Muscle of leg (tissue), 16 donors: ENCODE measurements at places on chromosomes 7 and 10. TPM values are rescaled to one million over a fixed set of nuclear protein-coding genes. Genes with fewer than 3 reads are reported as not detected.
A peak's percentile ranks its signal among the peaks of the same experiment; 100 is the strongest.

DNA sequence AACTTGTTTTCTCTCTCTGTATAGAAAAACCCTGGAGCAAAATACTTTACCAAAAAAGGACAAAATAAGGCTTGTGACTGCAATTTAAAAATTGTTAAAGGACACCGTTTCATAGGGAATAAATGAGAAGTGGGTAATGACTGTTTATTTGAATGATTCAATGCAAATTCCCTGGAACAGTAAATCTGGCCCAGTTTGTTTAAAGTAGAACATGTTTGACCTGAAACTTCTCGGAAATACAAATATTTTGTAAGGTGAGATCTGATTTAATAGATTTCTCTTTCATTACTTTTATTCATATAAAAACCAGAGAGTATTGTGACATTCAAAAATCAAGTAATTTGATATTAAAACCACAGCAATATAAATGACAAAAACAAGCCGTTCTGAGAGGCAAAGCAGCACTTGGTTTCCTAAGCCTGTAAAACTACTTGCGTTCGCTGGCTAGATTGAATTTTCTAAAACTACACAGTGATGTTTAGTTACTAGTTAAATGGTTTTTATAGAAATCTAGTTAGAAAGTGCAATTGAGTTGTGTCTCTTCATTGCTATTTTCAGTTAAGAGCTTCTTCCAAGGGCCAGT is 76.8 kb upstream of the PITRM1 start:
- DNase-seq, result peak; percentile 24
- no peaks in the 10 kb centered on the region for H3K36me3 ChIP-seq
- H3K27me3 ChIP-seq, result no peaks in the 10 kb centered on the region
- no peaks in the 10 kb centered on the region for H3K4me1 ChIP-seq
- peak overlapping the region; percentile 81 for H3K27ac ChIP-seq

GRCh38 chr10:121952226-121952625 is 22.8 kb downstream of the NSMCE4A start:
- no peak overlapping the region for H3K27ac ChIP-seq
- H3K4me1 ChIP-seq, result no peaks in the 10 kb centered on the region
- H3K4me3 ChIP-seq, result no peak overlapping the region
- no peaks in the 10 kb centered on the region for H3K27me3 ChIP-seq
- no peak for DNase-seq

DNA sequence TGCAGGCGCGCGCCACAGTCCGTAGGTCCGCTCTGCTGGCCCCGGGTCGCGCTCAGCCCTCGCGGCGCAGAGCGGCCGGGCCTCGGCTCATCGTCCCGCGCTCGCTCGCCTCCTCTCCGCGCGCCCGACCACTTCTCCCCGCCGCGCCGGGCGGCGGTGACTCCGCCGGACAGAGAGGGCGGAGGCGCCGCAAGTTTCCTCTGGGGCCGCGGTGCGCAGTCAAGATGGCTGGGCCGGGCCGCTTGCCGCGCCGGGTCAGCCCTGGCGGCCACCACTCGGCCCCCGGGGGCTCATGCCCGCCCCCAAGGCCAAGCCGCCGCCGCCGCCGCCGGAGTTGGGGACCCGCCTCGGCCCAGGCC is 441 bp downstream of the FZD8 start:
- H3K36me3 ChIP-seq, result peaks cover 14% of the 10 kb centered on the region
- peak overlapping the region; percentile 85 for H3K27ac ChIP-seq
- peak overlapping the region; percentile 77 for H3K4me3 ChIP-seq
- H3K4me1 ChIP-seq, result peaks cover 22% of the 10 kb centered on the region
- peaks cover 2% of the 10 kb centered on the region for H3K27me3 ChIP-seq

DNA sequence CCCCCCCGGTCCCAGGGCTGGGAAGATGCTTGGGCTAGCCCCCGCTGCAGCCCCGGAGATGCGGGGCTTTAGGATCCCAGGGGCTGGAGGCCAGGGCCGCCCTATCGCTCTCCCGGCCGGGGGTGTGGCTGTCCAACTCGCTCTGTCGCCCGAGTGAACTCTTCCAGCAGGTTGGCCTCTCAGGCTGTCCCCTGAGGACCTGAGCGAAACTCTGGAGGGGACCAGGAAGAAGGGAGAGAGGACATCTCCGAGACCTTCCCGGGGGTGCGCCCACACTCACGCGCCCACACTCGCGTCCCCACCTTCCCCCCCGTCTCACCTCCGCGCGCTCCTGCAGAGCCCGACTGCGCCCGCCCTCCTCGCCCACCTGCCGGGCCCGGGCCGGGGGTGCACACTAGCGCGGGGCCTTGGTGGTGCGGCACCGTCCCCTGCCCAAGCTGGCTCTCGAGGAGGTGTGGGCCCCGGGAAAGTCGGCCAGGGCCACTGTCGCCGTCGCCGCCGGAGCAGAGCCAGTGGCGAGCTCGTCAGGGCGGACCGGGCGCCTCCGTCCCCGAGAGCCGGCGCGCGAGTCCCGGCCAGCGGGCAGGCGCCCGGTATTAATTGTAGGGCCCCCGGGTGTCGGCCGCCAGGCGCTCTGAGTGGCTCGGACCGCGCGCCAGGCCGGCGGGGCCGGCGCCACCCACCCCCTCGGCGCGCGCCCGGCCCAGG is 101.7 kb upstream of the SVIL start:
- peak; percentile 76 for DNase-seq
- H3K27me3 ChIP-seq, result no peaks in the 10 kb centered on the region
- H3K4me3 ChIP-seq, result peak overlapping the region; percentile 86
- H3K36me3 ChIP-seq, result no peaks in the 10 kb centered on the region
- H3K4me1 ChIP-seq, result peaks cover 29% of the 10 kb centered on the region
- peak overlapping the region; percentile 90 for H3K27ac ChIP-seq

DNA sequence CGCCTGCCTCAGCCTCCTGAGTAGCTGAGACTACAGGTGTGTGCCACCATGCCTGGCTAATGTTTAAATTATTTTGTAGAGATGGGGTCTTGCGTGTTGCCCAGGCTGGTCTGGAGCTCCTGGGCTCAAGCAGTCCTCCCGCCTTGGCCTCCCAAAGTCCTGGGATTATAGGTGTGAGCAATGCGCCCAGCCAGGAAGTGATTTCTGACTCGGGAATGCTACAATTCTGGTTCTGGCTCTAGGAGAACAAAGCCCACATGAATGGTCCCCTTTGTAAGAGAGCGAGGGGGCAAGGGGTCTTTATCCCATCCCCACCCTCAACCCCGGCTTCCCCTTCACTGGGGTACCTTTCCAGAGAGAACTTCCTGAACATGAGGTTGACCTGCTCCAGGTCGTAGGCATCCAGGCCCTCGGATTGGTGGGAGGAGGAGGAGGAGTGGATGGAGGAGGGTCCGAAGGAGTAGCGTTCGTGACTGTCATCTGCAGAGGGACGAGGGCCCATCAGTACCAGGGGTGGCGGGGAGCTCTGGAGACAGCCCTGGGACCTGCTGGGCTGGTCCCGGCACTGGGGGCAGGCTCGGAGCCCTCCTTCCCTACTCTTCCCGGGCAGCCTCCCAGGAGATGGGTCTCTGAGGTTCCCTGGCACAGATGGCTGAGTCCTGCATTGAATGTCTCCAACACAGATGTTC is 79.9 kb upstream of the GNA12 start:
- no peaks in the 10 kb centered on the region for H3K36me3 ChIP-seq
- DNase-seq, result no peak
- no peak overlapping the region for H3K27ac ChIP-seq
- no peak overlapping the region for H3K4me3 ChIP-seq
- peaks cover 46% of the 10 kb centered on the region for H3K27me3 ChIP-seq
- H3K4me1 ChIP-seq, result peaks cover 23% of the 10 kb centered on the region

- peaks cover 10% of the 10 kb centered on the region for H3K4me1 ChIP-seq
- H3K27me3 ChIP-seq, result no peaks in the 10 kb centered on the region
- DNase-seq, result peak; percentile 57
Observed at GRCh38 chr7:94423863-94424735, 29.4 kb downstream of the COL1A2 start.

- H3K27me3 ChIP-seq, result no peaks in the 10 kb centered on the region
- H3K4me1 ChIP-seq, result peaks cover 8% of the 10 kb centered on the region
- no peak overlapping the region for H3K27ac ChIP-seq
- H3K36me3 ChIP-seq, result no peaks in the 10 kb centered on the region
- H3K4me3 ChIP-seq, result no peak overlapping the region
Observed at GRCh38 chr10:77463499-77463898, 174.1 kb downstream of the KCNMA1 start.

- H3K4me3 ChIP-seq, result no peak overlapping the region
- H3K27me3 ChIP-seq, result peaks cover 2% of the 10 kb centered on the region
- H3K36me3 ChIP-seq, result no peaks in the 10 kb centered on the region
- peak; percentile 35 for DNase-seq
- no peaks in the 10 kb centered on the region for H3K4me1 ChIP-seq
Observed at GRCh38 chr10:87594864-87595263, 64.8 kb upstream of the PAPSS2 start.

DNA sequence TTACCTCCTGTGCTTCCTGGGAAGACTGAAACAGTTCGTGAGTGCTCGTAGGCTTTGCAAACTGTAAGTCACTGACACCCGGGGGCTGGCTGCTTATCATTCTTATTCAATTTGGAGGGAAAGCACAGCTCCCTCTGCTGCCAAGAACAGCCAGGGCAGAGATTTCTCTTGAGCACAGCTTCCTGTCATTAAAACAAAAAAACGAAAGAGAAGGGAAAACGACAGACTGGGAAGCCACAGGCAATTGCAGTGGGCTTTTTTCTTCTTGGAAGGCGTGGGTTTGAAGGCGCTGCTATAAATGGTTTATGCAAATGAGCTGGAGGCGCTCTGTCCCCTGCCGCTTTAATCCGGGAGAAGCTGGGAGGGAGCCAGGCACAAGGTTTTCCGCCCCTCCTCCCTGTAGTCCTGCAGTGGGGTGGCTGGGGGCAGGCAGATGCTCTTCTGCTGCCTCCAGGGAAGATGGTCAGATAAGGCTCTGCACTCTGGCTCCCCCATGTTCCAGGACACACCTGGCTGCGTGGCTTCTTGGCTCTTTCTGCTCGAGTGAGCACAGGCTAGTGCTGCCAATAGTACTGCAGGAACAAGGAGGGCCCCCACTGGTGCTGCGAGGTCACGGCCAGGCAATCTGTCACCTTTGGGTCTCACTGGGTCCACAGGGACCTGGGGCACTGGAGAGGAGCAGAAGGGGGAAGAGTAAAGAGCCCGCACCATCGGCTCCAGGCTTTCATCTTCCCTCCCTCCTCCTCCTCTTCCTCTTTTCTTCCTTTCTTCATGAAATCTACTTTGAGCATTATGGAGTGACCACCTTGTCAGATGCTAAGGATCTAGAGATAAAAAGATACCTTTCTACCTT is 49.5 kb downstream of the NEURL1 start:
- H3K27ac ChIP-seq, result no peak overlapping the region
- H3K36me3 ChIP-seq, result no peaks in the 10 kb centered on the region
- peak overlapping the region; percentile 8 for H3K4me3 ChIP-seq

DNA sequence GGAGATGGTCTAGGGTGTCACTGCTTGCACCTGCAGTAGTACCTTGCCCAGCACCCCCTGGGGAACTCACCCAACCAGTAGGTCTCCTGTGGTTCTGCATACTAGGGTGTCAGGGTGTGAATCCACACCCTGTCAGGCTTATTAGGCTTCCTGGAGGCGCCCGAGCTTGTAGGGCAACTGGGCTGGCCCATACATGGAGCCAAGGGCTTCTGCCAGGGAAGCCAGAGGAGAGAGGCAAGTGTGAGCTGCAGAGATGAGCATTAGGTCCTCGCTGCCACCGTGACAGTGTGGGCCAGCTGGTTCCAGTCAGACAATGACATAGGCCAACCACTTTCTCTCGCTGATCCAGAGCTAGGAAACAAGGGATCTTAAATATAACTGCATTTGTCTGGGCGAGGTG is 11.2 kb downstream of the MXI1 start:
- no peak for DNase-seq
- H3K27ac ChIP-seq, result no peak overlapping the region
- peaks cover 21% of the 10 kb centered on the region for H3K4me1 ChIP-seq
- no peak overlapping the region for H3K4me3 ChIP-seq
- no peaks in the 10 kb centered on the region for H3K36me3 ChIP-seq

- no peak overlapping the region for H3K4me3 ChIP-seq
- H3K27me3 ChIP-seq, result no peaks in the 10 kb centered on the region
- H3K27ac ChIP-seq, result no peak overlapping the region
- H3K4me1 ChIP-seq, result no peaks in the 10 kb centered on the region
- no peak for DNase-seq
Observed at GRCh38 chr7:114540291-114540690, 125.7 kb downstream of the FOXP2 start.

- peaks cover 54% of the 10 kb centered on the region for H3K4me1 ChIP-seq
- no peaks in the 10 kb centered on the region for H3K36me3 ChIP-seq
- H3K4me3 ChIP-seq, result peak overlapping the region; percentile 24
- no peaks in the 10 kb centered on the region for H3K27me3 ChIP-seq
- peak; percentile 93 for DNase-seq
- peak overlapping the region; percentile 92 for H3K27ac ChIP-seq
Observed at GRCh38 chr10:7541137-7542087, 125.4 kb downstream of the ITIH5 start.

DNA sequence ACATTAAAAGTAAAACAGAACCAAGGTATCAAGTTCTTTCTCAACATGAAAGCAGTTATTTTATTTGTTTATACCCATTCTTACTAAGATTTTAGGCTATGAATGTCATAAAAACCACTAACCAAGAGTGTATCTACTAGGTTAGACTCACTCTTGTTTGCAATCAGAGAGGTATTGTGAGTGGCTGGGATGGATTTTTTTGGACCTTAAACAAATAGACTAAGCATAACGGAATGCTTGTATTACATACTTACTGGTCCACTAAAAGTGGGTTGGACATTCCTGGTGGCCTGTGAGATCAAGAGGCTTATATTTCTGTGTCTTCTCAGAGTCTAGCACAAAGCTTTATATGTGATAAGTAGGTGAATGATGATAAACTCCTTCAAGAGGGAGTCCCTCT is 32.6 kb upstream of the CBLL1 start:
- no peak overlapping the region for H3K27ac ChIP-seq
- H3K4me3 ChIP-seq, result no peak overlapping the region
- H3K27me3 ChIP-seq, result no peaks in the 10 kb centered on the region
- DNase-seq, result no peak
- H3K36me3 ChIP-seq, result no peaks in the 10 kb centered on the region

GRCh38 chr10:63711867-63712716 is 190.9 kb downstream of the REEP3 start:
- H3K27me3 ChIP-seq, result no peaks in the 10 kb centered on the region
- H3K27ac ChIP-seq, result peak overlapping the region; percentile 74
- DNase-seq, result peak; percentile 92
- no peaks in the 10 kb centered on the region for H3K36me3 ChIP-seq
- no peak overlapping the region for H3K4me3 ChIP-seq

DNA sequence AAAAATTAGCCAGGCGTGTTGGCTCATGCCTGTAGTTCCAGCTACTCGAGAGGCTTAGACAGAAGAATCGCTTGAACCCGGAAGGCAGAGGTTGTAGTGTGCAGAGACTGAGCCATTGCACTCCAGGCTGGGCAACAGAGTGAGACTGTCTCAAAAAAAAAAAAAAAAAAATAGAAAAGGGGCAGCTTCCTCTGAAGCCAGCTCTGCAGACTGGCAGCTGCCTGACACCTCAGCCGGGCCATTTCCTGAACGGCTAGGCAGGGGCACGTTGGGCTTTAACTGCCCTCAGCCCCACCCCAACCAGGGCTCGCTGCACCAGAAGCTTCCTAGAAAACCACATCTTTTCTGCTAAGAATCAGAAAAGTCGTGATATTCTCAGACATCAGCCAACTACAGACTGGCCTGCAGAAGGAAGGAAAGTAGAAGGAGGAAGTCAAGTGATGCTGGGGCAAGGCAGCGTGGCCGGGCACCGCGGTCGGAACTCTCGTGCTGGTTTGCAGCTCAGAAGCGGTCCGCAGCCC is 38.0 kb downstream of the PRKAG2 start:
- H3K36me3 ChIP-seq, result no peaks in the 10 kb centered on the region
- H3K27ac ChIP-seq, result no peak overlapping the region
- DNase-seq, result peak; percentile 54
- H3K4me3 ChIP-seq, result no peak overlapping the region

- no peaks in the 10 kb centered on the region for H3K4me1 ChIP-seq
- H3K36me3 ChIP-seq, result peaks cover 29% of the 10 kb centered on the region
- no peak overlapping the region for H3K4me3 ChIP-seq
Observed at GRCh38 chr10:15112657-15113056, 15.5 kb downstream of the RPP38 start.

The UNCX gene
- total RNA-seq, result not detected

The TRPV5 gene
- total RNA-seq, result 0.04 TPM

The MPLKIP gene
- 9.4 TPM for total RNA-seq

The PTF1A gene
- total RNA-seq, result not detected

The ITIH2 gene
- 0.22 TPM for total RNA-seq

The SFTPA1 gene
- total RNA-seq, result not detected

The PAX4 gene
- not detected for total RNA-seq
